ENCODE measurements at places on chromosomes 6 and 20. TPM values are rescaled to one million over a fixed set of nuclear protein-coding genes. Genes with fewer than 3 reads are reported as not detected.

DLL1 gene
- total RNA-seq = 11.3 TPM

TM9SF4 gene
- 25.4 TPM for total RNA-seq

DPPA5 gene
- not detected for total RNA-seq

HLA-DPB1 gene
- total RNA-seq = 8.3 TPM

EYS gene
- total RNA-seq = 1.4 TPM

TP53TG5 gene
- total RNA-seq = not detected

SNX3 gene
- total RNA-seq = 212 TPM

SLC22A23 gene
- total RNA-seq = 29.8 TPM

TMEM217 gene
- total RNA-seq = 1.8 TPM

LPA gene
- 7.6 TPM for total RNA-seq

OR12D3 gene
- total RNA-seq = not detected

HLA-DMB gene
- total RNA-seq = 2.3 TPM

PCSK2 gene
- 30.2 TPM for total RNA-seq

SIRPB1 gene
- total RNA-seq = 1.2 TPM

DNAH8 gene
- total RNA-seq = under 0.01 TPM

MUCL3 gene
- not detected for total RNA-seq

NRSN1 gene
- 31.4 TPM for total RNA-seq

SPATS1 gene
- 1.2 TPM for total RNA-seq

BPI gene
- total RNA-seq = 0.46 TPM

DEK gene
- 143 TPM for total RNA-seq

KIFC1 gene
- total RNA-seq = 5.8 TPM

CLDN20 gene
- not detected for total RNA-seq

PNPLA1 gene
- total RNA-seq = not detected

EPHA7 gene
- total RNA-seq = 87.4 TPM

PRR18 gene
- total RNA-seq = 2.5 TPM

MAPK13 gene
- total RNA-seq = 3.9 TPM

SS18L1 gene
- total RNA-seq = 75.9 TPM

CARMIL1 gene
- total RNA-seq = 36.9 TPM

SAMD10 gene
- 10.4 TPM for total RNA-seq

OTOR gene
- total RNA-seq = not detected

MOG gene
- 1.4 TPM for total RNA-seq

OPN5 gene
- not detected for total RNA-seq

AVP gene
- total RNA-seq = 51.9 TPM

ZC2HC1B gene
- total RNA-seq = not detected

SEMG1 gene
- total RNA-seq = not detected

GATA5 gene
- not detected for total RNA-seq

HDGFL1 gene
- not detected for total RNA-seq

CLPSL1 gene
- not detected for total RNA-seq

C4B gene
- total RNA-seq = 47.7 TPM

GPX5 gene
- not detected for total RNA-seq

ADGB gene
- total RNA-seq = 2.5 TPM

AHCY gene
- 58.6 TPM for total RNA-seq

GABRR2 gene
- not detected for total RNA-seq

CYP39A1 gene
- 3.7 TPM for total RNA-seq

NCOA6 gene
- total RNA-seq = 39.2 TPM

CST4 gene
- total RNA-seq = not detected

FAM229B gene
- total RNA-seq = 32.5 TPM

BPIFB4 gene
- not detected for total RNA-seq

HAO1 gene
- total RNA-seq = not detected

Data from diencephalon (tissue), 1 donor.